ENCODE measurements at places on chromosomes 16 and 17.

- no peak for DNase-seq
These were observed 55.3 kb downstream of the SOCS3 start for GRCh38 chr17:78304549-78305037.

- DNase-seq = no peak
These were observed 17.5 kb upstream of the SPNS2 start for GRCh38 chr17:4480929-4481898.

DNA sequence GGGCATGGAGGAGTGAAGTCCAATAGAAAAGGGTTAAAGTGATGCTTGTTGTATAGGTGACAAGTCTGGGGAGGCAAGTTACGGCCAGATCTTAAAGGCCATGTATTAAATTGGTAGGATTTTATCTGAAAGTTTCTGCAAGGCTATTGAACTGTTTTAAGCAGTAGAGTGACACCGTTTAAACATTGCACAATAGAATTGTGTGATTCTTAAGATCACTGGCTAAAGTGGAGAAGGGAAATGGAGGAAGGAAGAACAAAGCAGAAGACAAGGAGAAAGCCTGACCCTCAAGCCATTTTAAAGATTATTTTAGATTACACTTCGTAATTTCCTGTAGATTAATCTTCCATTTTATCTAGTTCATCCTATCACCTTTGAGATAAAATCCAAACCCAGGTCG, 5.6 kb upstream of the MPHOSPH6 start:
- no peak for DNase-seq

DNA sequence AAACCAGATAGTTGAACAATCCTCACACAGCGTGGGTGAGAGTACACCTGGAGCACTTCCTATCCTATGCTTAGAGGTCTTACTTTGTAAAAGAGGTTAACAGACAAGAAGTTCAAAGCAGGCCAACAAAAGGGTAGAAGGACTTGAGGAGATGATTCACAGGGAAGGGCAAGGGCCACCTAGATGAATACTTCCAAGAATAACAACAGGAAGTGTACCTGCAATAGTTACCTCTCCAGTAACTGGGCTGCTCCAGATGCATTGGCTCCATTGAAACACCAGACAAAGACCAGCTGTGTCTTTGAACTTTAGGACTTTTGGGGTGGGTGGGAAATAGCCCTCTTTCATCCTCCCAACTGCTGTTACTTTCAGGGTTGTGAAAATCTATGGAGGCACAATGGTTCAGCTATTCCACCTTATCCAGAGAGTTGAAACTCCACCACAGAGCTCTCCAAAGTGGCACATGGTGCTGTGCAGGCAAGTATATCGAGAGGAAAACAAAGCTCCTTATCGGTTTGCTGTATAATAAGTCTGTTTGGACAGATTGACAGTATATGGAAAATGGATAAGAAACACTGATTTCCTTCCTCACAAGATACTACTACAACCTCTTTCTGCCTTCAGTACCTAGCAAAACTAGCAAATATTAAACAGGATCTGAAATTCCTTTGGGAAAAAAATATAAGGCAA, 22.7 kb downstream of the RNF43 start:
- DNase-seq = no peak

GRCh38 chr17:10803830-10804475, at the start of gene TMEM238L:
Gene TMEM238L (minus strand): TSS chr17:10804099. CDS start chr17:10803963, 136 bp downstream.
- no peak for DNase-seq

DNA sequence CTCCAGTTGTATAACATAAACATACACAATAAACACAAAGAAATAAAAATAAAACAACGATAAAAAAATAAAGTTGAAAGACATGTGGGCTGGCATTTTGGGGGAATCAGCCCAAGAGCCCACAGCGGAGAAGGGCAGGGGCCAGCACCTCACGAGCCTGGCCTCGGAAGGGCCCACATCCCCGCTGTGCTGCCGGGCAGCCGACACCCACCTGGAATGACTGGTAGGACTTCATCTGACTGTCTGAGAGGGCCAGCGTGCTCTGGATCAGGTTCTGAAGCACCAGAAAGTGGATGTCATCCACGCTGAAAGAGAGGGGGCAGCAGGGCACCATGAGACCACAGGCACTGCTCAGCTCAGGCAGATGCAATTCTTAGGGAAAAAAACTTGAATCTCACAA, 73.5 kb downstream of the GTF3C1 start:
- no peak for DNase-seq

- DNase-seq = no peak
These were observed 11.5 kb upstream of the DUSP14 start for GRCh38 chr17:37478187-37478586.

DNA sequence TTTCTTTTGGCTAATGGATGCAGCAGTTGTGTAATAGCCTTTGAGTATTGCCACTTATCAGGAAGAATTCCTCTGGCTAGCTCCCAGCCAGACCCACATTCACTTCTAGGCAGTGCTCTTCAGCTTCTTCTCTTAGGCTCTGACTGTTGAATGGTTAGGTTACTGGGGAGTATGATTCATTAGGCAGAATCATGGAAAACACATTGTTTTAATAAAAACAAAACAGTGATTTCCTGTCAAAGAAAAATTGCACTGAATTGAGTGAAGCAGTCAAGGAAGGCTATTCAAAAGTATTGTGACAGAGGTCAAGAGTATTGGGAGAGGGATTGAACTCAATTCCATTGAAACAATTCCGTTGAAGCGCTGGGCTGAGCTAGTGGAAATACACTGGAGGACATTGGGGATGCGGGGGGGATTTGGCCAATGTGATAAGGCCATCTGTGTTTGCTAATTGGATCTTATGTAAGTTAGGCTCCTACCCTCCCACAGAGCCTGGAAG, 68.0 kb downstream of the CNTNAP4 start:
- no peak for DNase-seq

DNA sequence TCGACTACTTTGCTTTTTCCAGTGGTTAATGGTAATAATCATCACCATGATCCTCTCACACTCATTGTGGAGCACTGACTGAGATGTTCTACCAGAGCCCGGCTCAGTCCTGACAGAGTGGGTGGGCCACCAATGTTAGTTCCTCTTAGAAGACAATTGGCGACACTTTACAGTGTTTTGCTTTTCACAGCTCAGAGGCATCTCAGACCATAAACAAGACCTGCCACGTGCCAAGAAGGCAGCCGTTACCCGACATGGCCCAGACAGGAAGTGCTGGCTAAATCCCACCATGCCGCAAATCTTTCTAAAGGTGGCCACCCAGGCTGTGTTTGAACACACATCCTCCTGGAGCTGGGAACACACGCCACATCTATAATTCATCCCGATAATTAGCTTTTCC, 103.7 kb downstream of the XYLT1 start:
- DNase-seq = no peak

DNA sequence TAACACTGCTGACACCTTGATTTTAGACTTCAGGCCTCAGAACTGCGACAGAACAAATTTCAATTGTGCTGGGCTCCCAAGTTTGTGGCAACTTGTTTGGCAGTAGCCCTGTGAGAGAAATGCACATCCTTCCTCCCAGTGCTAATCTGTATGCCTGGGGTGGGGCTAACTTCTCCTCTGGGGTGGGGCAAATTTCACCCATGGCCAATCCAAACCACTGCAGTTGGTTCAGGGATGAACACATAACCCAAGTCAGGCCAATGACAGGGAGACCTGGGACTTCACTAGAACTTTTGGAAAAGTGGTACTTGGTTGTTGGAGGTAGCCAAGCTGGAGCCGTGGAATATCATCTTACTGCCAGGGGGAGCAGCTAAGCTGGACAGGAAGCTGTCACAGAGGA, 56.3 kb downstream of the ABCC6 start:
- DNase-seq = no peak

DNA sequence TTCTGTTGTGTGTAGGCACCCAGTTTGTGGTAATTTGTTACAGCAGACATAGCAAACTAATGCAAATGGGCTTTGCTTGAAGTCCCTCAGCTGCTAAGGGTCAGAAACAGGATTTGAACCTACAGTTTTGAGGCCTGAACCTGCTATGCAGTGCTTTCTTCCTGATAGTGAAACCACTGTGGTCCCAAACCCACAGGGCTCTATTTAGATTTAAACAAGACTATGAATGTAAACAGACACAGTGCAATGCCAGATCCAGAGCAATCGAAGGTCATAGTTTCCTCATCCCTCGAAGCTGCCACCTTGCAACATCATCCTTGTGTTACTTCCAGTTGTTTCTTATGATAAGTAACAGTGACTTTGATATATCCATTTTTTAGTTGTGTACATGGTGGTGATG, 630.2 kb downstream of the WWOX start:
- no peak for DNase-seq

DNA sequence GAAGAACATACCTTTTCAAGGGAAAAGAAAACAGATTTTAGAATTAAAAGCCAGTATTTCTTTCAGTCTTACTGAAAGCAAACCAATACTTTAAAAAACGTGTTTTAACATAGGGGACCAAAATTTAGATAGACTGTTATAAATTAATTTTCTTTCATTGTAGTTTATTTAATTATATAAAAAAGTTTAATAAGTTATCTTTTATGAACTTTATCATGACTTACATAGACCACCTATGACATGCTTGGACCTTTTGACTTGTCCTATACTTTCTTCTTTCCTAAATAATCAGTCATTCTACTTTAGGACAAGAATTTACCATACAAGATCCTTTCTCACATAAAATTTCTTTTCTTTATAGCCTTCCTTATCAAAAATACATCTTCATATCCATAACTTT, 102.0 kb upstream of the HAS3 start:
- DNase-seq = no peak

DNA sequence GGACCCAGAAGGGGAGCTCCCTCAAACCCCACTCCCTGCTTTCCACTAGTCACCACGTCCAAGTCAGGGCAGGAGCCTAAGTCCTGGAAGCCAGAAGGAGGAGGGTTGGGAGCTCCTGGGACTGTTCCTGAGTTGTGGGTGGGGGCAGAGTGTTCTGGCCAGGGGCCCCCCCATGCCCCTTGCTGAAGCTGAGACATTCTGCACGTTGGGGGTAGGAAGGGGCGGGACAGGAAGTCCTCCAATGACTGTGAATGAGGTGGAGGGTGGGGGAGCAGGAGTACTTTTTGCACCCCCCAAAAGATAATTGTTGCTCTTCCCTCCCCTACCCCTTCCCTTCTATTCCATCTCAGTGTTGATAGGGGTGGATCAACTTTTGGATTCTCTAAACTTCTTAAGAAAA, 21.4 kb upstream of the C17orf113 start:
- no peak for DNase-seq

DNA sequence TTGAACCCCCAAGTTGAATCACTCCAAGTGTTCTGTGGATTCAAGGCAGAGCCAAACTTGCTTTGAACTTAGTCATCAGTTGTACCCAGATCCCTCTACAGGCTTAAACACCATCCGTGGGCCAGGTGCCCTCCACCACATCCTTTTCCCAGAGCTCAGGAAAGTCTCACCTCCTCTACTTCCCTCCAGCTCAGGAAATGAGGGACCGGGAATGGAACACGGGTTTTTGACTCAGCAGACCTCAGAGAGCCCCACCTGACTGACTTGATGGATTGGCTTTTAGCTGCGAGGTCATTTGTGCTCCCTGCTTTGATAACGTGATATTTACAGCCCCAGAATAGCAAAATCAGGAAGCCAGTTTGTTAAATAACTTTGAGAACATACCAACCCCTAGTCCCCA, 20.1 kb downstream of the GID4 start:
- no peak for DNase-seq

All from cortex of kidney (tissue), 1 donor.